ENCODE measurements at places on chromosomes 1 and 21.

DNA sequence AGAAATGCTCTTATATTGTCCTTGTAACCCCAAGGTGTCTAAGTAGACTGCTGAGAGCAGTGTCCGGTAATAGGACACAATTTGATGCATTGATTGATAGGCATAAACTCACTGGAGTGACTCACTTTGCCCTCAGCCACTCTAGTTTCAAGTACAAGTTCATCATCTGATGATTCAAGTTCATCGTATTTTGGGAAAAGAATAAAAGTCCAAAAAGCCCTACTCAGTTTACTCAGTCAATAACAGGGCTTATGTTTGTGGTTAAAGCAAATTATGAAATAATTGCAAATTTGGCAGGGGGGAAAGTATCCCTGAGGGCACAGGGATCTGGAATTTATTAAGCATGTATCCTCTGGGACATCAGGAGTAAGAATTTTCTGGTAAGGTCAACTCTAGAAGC is 7.6 kb upstream of the ATF3 start:
- DNase-seq = no peak

DNA sequence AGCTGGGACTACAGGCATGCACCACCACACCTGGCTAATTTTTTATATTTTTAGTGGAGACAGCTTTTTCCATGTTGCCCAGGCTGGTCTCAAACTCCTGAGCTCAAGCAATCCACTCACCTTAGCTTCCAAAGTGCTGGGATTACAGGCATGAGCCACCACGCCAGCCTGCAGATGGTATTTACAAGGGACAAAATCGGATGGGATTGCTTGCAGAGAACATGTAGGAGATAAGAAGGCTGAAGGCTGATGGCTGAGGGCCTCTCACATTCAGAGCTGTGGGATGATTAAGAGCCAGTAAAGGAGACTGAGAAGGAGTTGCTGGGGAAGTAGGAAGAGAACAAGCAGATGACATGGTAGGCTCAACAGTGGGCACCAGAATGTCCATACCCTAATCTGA is 24.0 kb upstream of the QSOX1 start:
- no peak for DNase-seq

- no peak for DNase-seq
Measured at GRCh38 chr21:44881198-44881872, 7.8 kb upstream of the PTTG1IP start.

DNA sequence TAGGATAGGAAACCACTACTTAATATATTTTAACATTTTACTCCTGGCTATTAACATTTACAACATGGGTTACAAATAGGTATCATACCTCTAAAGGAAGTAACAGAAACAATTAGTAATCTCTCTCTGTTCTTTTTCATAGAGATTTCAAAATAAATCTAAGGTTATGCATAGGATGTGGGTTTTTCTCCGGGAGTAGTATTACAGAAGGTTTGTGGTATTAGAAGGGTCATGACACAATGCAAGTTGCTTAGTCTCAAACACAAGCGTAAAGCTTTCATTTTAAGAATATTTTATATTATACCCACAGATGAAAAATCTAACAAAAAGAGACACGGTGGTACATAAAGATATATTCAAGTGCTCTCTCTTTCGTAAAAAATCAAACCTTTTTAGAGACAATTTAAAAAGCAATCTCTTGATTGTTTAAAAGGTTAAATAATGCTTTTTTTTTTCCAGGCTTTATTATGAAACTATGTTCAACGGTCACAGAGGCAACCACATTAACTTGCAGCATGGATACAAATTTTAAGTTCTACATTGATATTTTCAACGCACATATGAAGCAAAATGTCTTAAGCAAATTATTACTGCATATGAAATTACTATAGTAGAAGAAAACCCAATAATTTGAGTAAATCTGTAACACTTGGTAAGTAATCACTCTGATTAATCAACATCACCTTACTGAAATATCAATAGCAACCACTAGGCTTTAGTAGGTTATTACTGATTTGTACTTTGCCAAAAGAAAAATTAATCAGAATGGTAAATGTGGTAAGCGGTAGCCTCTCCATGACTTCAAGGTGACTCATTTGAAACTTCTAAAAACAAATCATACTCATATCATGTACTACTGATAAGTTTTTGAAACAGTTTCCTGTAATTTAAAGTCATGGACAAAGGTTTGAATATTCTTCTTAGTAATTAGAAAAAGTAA is 97.4 kb upstream of the GFI1 start:
- DNase-seq = no peak

GRCh38 chr1:208977012-208977411 is 606.5 kb upstream of the CAMK1G start:
- DNase-seq = no peak

- no peak for DNase-seq
Measured at GRCh38 chr21:27132266-27132665, 165.4 kb upstream of the ADAMTS5 start.

DNA sequence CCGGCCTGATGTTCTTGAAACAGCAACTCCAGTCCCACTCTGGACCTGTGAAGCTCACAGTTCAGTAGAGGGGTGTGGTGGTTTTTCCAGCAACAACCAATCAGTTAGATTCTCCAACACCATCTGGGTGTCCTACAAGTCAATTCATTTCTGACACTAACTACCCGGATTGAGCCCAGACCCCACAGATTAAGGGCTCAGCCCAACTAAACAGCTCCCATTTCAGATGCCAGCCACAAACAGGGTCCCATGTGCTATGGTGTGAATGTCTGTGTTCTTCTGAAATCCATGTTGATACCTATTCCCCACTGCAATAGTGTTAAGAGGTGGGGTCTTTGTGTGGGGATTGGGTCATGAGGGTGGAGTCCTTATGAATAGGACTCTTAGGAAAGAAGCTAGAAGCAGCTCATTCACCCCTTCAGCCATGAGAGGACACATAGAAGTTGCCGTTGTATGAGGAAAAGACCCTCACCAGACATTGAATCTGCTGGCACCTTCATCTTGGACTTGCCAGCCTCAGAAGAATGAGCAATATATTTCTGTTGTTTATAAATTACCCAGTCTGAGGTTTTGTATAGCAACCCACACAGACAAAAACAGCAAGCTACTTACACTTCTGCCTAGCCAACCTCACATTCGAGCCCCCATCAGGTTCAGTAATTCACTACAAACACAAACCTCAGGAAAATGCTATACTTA is 53.6 kb downstream of the IRF2BP2 start:
- peak; percentile 13 for DNase-seq

- no peak for DNase-seq
Measured at GRCh38 chr21:44969931-44970755, 30.3 kb downstream of the SLX9 start.

- no peak for DNase-seq
Measured at GRCh38 chr1:150765296-150765976, at the start of gene CTSS. TSS of gene CTSS (minus strand) at chr1:150765778. CDS start at chr1:150764763, 1,015 bp downstream.

- peak; percentile 75 for DNase-seq
Measured at GRCh38 chr1:960363-961131, at the start of gene KLHL17. TSS of gene KLHL17 (plus strand) at chr1:960584. CDS start at chr1:960694, 110 bp downstream.

DNA sequence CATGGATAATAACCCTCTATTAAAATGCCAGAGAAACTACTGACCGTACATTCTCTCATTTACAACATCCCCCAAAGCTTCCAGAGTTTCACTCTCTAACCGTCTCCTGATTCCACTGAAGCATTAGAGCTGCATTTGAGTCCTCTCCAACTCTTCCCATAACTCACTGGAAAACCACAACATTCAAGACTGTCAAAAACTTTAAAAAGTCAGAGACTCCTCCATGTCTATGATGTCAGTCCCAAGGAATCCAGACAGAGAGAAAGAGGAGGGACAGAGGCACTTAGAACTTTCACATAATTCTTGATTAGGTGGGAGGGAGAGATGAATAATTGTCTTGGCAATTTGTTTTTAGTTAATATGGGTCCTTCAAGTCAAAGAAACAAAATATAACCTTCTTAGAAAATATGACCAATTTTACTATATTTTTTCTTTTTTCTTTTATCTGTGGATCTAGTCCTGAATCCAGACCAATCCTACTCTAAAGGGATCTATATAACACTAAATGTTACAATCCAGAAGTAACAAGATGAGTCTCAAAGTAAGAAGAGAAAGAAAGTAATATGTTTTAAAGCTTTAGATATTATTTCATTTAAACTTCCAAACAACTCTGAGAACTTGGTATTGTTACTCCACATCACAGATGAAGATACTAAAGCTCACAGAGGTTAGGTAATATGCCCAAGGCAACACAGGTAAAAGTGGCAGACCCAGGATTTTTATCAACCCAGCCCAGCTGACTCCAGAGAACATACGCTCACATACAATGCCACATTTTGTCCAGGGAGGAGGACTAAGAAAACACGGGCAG is 23.8 kb downstream of the OTUD7B start:
- no peak for DNase-seq

GRCh38 chr1:78297836-78298235 is 192.9 kb upstream of the PTGFR start:
- DNase-seq = no peak

DNA sequence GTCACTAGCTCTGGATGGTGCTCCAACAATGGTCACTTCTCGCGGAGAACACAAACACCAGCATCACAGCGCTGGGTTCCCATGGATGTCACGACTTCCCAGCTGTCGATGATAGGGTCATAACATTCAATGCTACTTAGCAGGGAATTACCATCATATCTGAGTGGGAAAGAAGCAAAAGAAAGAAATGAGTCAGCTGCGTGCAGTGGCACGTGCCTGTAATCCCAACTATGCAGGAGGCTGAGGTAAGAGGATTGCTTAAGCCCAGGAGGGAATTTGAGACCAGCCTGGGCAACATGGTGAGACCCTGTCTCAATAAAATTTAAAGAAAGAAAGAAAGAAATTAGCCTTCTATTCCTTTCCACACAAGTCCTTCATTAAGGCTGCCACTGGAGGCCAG is 3.6 kb upstream of the RABIF start:
- DNase-seq = no peak

- no peak for DNase-seq
Measured at GRCh38 chr1:228544021-228544850, 57.1 kb downstream of the RNF187 start.

DNA sequence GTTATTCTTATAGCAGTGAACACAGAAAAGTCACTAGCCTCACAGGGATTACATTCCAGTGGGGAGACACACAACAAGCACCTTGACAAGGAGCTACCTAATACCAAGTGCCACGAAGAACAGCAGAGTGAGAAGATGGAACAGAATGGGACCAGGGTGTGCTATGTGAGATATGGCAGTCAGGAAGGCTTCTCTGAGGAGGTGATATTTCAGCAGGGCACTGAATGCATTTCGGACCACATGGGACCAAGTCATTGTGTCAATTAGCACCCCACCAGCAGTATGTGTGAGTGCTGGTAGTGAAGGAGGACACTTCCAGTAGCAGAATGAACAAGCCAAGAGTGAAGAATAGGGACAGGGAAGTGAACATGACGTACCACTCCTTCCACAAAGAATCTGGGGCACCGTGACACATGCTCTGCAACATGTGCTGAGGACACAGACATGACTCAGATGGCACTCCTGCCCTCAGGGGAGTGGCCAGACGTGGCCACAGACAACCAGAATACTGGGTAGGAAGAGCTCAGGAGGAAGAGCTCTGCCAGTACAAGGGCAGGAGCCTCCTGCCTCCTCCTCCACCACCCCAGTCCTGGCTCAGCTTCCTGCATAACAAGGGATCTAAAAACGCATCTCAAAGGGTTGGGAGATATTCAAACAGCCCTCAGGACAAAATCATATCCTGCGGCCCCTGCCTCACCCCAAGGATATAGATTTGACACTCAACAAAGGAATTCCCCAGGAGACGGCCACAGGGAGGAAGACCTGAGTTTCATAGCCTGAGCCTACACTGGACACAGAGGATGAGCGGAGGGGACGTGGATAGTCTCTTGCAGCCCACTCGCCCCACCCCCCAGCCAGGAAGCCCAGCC is 102.5 kb downstream of the TRABD2B start:
- no peak for DNase-seq

GRCh38 chr1:114009393-114009792 is 30.1 kb downstream of the OLFML3 start:
- DNase-seq = no peak

- DNase-seq = no peak
Measured at GRCh38 chr1:179822065-179822464, 55.5 kb downstream of the TOR1AIP2 start.

DNA sequence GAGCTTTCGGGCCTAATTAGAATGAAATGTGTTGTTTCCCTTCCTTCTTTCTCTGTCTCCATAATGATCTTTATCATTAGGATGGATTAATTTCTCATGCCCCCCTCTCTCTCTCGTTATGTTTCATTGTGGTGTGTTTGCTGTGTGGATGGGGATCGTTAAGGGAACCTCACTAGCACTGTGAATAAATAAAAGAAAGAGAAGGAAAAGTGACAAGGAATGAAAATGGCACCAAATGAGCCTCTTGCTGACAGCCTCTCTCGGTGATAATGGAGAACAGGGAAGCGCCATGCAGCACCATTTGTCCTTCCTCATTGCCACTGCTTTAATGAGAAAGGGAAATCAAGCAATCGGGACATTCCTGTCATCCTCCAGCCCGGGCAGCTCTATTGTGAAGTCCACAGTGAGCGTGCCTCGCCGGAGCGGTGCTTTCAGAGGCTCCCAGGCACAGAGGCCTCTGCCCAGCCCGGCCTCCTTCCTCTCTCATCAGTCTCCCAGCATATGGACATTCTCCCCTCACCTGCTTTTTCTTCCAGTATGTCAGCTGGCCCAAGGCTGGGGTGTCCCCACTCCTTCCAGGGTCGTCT is 265.7 kb upstream of the TMEM51 start:
- no peak for DNase-seq

- DNase-seq = no peak
Measured at GRCh38 chr1:112722601-112723510, 7.7 kb upstream of the PPM1J start.

DNA sequence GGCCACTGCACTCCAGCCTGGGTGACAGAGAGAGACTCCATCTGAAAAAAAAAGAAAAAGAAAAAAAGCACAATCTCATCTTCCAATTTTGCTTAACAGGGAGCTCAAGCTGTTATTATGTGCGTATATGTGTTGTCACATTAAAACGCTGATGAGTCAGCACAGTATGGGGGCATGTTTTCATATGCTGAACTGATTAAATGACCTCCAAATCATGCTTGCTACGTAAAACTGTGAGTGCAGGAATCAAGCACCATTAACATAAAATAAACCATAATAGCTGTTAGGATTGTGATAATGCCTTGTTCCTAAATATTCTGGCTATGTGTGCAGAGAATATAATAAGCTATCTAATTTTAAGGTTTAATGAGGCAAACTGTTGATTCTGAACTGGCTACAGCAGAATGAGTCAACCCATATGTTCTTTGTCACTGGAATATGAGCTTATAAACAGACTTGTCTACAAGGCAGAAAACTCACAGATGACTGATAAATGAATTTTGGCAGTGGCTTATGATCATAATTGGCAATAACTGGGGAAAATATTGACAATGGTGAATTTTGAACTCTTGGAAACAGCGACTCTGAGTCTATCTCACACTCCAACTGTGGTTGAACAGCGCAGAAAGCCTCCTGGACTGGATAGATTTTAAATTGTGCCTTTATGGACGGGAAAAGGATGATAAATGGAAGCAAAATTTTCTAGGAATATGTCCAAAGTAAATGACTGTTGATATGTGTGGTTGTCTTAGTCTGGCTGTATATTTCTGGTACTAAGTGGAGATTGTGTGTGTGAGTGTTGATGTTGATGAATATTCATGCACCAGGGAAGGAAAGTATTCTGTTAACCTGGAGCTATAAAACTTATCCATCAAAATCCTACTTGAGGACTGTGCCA is 75.5 kb downstream of the VCAM1 start:
- no peak for DNase-seq

GRCh38 chr1:107935396-107936064 is 29.4 kb downstream of the VAV3 start:
- DNase-seq = no peak

All from mesothelial cell of epicardium (in vitro differentiated cells).